Inflammatory macrophage treated with lipopolysaccharide for 1 hour (primary cell): ENCODE measurements at places on chromosomes 4 and X.

- DNase-seq: peak; percentile 31
These were observed 9.9 kb downstream of the FHL1 start for GRCh38 chrX:136157187-136157586.

DNA sequence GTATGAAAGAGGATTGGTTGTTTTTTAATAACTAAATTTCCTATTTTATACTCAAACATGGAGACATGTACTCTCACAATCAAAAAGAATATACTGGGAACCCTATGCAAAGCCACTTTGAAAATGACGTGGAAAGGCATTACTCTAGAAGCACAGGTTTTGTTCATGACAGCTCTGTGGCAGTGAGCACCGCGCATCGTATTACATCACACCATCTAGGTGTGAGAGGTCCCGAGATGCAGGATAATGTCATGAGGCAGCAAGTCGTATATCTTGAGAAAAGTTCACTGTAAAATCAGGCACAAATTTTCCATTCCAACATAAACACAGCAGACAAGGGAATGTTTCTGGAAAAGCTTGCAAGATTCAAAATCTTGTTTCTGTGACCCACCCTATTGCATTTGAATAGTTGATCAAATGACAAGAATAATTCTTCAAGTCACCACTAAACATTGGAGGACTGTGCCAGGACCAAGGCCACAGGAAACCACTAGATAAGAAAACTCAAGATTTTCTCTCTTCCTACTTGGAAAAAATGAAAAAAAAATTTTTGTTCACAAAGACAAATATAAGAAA lies 127.6 kb downstream of the LDB2 start:
- no peak for DNase-seq

- no peak for DNase-seq
These were observed 83.9 kb upstream of the ARHGAP24 start for GRCh38 chr4:85391071-85391470.

- DNase-seq: peak; percentile 17
These were observed 303.1 kb downstream of the ARHGAP24 start for GRCh38 chr4:85777908-85778631.

- DNase-seq: no peak
These were observed 151.5 kb downstream of the CFAP47 start for GRCh38 chrX:36071061-36071460.

DNA sequence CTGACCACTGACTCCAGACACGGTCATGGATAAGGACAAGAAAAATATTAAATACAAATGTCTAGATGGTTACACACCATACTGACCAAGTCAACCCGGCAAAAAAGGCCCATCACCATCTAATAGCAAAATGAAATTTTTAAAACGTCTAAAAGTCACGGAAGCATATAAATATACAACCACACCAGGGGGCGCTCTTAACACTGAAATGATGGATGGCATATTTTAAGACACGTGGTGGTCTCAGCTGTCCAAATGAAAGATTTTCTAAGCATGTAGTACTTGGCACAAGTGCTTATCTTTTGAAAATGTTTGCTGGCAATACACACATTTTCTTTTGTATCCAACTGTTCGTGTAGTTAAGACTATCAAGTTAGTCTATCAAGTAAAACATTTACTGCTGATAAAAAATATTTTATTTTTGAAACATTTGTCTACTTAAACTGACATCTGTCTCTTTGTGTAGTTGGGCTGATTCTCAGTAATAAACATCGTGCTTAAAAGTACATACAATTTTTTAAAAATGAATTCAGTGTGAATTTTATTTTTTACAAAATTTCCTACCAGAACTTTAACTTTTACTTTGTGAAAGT lies 64.6 kb downstream of the COX7B2 start:
- peak; percentile 15 for DNase-seq

GRCh38 chrX:2484721-2485648 lies 15.8 kb downstream of the DHRSX start:
- no peak for DNase-seq

DNA sequence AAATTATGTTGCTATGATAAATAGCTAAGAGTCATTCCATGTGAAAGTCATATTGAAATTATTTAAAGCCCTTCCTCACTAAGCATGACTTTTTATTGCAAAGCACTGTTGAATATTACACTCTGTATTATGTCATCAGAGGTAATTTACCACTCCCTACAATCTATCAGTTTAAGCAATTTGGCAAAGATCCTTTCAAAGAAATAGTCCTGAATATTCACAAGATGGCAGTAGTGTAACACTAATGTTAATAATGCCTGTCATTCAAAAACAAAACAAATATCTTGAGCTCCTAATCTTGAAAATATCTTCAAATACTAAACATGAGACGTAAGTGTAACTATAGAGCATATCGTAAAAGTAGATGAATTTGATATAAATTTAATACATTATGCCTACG lies 208.6 kb upstream of the TECRL start:
- no peak for DNase-seq

- no peak for DNase-seq
These were observed 811 bp downstream of the TMEM187 start for GRCh38 chrX:153973127-153974002.

- no peak for DNase-seq
These were observed 1089.8 kb downstream of the FAT4 start for GRCh38 chr4:126404549-126404948.

DNA sequence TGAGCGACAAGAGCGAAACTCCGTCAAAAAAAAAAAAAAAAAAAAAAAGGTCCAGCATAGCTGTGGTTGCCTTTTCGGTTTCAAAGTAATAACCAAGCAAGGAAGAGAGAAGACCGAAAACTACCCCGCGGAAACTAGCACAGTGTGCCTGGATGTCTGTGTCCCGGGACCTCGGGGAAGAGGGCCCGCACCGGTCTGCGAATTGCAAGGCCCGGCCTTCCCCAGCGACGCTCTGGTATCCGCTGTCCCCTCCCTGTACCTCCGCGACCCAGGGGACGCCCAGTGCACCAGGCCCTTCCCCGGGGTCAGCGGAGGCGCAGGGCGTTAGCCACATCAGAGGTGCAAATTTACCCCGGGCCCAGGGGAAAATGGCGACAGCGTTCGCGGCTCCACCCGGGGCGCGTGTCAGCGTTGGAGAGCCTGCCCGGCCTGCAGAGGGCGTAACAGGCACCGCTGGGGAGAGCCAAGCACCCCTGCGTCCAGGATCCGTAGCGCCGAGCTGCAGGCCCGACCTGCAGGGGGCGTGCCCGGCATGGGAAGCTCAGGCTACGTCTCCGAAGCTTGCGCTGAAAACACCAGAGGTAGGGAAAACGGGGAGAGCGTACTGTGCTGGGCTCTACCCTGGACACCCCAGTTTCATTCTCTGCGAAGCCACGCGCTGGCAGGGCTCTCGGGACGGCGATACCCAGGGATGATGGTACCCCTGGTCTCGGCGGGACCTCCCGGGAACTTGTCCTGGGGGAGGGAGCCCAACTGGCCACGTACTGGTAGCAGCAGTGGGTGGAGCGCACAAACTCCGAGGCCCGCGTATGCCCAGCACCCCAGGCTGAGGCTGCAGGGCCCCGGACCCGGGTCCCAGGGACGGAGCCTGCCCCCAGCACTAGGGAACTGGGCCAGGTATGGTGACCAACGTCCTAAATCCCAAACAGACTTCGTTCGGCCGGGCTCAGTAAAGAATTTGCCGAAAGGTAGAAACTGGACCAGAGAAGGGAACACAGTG lies 16.2 kb downstream of the NKX6-1 start:
- no peak for DNase-seq

GRCh38 chrX:68183612-68184214 lies 249.6 kb downstream of the OPHN1 start:
- DNase-seq: peak; percentile 17

GRCh38 chr4:78692822-78693170 lies 83.4 kb upstream of the BMP2K start:
- DNase-seq: no peak

GRCh38 chr4:53676402-53676871 lies 85.2 kb upstream of the LNX1 start:
- peak; percentile 75 for DNase-seq

DNA sequence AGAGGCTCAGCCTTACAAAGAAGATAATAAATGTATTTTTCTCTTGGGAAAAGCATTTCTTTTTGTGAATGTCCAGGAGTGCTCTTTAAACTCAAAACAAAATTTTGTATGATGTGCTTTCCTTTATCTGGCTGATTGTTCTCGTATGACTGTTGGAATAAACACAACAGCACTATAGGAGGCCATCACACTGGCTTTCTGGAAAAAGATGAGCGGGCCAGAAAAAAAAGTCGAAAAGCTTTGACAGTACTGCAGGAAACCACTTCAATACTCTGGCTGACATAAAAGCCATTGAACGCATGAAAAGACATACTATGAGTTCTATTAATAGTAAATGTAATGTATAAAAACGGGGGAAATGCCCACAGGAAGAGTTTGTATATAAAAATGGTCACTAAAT lies 64.7 kb upstream of the CTSO start:
- no peak for DNase-seq

GRCh38 chrX:150761176-150761818 lies 68.1 kb downstream of the MTMR1 start:
- no peak for DNase-seq

- no peak for DNase-seq
These were observed 15.3 kb upstream of the UBA1 start for GRCh38 chrX:47178337-47178736.

- DNase-seq: no peak
These were observed 52.8 kb downstream of the APOO start for GRCh38 chrX:23854945-23855344.

GRCh38 chr4:135277068-135277979 lies 1075.7 kb upstream of the PABPC4L start:
- no peak for DNase-seq

DNA sequence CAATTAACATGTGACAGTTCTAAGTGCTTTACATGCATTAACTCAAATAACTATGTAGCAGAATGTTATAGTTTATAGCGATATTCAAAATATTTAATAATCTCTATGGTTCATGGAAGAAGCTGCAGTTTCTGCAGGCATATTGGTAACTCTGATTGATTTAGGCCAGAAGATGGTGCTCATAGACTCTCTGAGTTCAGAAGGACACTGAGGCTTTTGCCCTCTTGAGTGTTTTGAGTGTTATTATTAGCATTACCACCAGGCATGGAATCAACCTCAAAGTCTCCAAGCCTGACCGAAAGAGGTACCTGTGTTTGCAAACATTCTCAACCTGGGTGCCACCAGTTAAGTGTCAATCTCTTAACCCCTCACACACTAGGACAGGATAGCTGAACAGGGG lies 792.3 kb upstream of the PCDH7 start:
- no peak for DNase-seq

- DNase-seq: no peak
These were observed 31.4 kb upstream of the NKX6-1 start for GRCh38 chr4:84530454-84530853.

DNA sequence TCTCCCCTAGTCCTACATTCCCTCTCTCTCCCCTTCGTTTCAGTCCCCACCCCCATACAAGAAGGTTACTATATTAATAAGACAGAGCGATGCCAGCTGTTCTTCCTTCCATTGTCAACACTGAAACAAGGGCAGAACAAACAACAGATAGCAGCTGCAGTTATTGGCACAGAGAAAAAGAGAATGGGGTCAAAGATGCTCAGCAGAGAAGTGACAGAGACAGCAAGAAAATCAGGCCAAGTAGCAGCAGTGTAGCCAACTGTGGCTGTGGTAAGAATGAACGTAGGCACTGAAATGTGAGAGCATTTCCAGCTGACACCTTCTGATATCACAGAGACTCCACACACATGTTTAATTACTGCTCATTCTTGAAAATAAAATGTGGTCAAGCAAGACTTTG lies 641.8 kb downstream of the FSTL5 start:
- DNase-seq: no peak

- DNase-seq: no peak
These were observed 266.3 kb downstream of the FBXW7 start for GRCh38 chr4:152269448-152270191.

- DNase-seq: no peak
These were observed 51.1 kb downstream of the WDFY3 start for GRCh38 chr4:84915396-84915780.

DNA sequence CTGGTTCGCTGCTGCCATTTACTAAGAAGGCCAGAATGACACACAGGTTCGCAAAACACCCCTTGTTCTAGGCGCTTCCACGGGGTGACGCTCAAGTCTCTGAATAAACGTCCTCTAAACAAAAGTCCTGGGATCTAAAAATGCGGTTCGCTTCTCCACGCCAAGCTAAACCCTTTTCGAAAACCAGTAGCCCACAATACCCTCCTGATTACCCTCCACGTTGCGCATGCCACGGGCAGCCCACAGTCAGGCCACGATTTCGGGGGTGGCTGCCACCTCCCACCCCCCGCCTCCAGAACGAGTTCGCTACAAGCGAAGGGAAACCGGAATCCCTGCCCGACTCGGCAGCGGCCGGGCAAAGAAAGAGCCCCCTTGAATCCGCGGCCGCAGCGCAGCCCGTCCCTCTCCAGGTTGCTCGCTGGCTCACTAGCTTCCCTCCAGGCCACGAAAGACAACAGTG lies 423 bp downstream of the RPL39 start:
- DNase-seq: peak; percentile 30

DNA sequence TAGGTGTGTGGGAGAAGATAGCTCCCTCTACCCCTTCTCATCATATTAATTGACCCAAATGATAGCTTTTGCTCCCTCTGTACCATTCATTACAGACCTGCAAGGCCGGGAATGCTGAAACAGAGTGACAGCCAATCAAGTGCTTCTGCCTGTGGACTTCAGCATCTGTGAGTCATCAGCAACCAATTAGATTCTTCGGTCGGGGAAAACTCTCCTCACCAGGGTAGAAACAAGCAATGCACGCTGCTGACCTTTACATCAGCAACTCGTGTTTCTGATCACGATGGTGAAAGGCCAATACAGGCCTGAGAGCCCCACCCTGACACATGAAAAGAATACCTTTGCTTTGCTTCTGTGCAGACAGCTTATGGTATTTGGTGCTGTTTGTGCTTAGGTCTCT lies 347.2 kb upstream of the DDX53 start:
- no peak for DNase-seq

DNA sequence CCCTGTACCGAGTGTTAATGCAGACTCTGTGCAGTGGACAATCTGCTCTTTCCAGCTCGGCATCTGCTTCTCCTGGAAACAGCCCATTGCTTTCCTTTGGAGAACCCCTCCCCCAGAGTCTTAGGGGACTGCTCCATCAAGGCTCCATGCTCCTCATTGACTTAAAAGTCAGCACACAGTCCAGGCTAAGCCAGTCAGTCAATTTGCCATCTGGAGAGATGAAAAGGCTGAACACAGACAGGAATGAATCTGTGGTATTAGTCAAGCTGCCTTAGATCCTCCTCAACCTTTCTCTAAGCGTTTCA lies 20.3 kb downstream of the ATP8A1 start:
- DNase-seq: no peak

DNA sequence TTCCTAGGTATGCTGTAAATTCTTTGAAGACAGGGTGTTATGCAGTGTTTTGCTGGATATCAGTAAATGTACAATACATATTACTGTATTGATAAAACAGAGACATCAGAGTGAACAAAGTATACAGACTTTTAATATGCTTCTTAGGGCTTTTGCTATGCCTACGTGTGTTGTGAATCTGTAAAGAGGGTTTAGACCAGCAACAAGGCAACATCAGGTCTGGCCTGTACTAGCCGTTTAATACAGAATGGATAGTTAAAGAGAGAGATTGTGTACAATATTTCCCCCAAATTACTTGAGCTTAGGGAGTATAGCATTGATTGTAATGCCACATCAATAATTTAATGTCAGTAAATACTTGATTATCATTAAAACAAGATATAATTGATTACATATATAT lies 75.2 kb downstream of the PAQR3 start:
- no peak for DNase-seq
